DMS79 (cell line): ENCODE measurements at places on chromosomes 3 and 15.

- DNase-seq = no peak
Observed at GRCh38 chr15:64774037-64774628, 1.3 kb downstream of the RBPMS2 start.

- no peak for DNase-seq
Observed at GRCh38 chr15:32735989-32736700, 18.3 kb downstream of the GREM1 start.

DNA sequence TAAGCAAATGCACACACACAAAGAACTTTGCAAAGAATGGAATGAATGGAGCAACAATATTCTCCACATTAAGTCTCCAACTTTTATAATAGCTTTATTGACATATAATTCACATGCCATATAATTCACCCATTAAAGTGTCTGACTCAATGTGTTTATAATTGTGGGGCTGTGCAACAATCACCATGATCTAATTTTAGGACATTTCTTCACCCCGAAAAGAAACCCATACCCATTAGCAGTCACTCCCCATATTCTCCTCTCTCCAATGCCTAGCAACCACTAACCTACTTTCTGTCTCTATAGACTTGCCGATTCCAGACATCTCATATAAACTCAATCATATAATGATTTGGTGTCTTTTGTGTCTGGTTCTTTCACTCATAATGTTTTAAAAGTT, 22.6 kb downstream of the VGLL4 start:
- DNase-seq = no peak

- peak; percentile 88 for DNase-seq
Observed at GRCh38 chr3:117252208-117252607, 542.6 kb downstream of the TUSC7 start.

DNA sequence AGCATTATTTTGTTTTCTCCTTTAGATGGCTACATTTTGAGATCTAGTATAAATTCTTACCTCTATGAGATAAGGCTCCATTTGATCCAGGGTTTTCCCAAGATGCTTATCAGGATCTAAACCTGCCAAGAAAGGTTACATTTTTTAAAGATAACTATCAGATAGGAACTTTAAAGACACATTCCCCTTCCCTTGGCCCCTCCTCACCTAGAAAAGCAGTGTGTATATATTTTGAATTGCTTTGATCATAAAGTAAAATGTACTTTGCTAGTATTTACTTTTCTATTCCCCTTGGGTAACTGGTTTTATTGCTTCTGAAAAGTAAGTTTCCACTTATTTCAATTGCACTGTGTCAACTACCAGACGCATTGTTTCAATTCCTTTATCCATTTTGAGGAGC, 135.2 kb downstream of the DPH6 start:
- no peak for DNase-seq

GRCh38 chr15:63473999-63474809, 30.2 kb upstream of the USP3 start:
- DNase-seq = no peak

- DNase-seq = peak; percentile 20
Observed at GRCh38 chr3:178536211-178537079, at the start of gene KCNMB2. Gene KCNMB2 (plus strand): TSS chr3:178536436.

- DNase-seq = no peak
Observed at GRCh38 chr3:45942051-45942825, 1.0 kb upstream of the CXCR6 start.

DNA sequence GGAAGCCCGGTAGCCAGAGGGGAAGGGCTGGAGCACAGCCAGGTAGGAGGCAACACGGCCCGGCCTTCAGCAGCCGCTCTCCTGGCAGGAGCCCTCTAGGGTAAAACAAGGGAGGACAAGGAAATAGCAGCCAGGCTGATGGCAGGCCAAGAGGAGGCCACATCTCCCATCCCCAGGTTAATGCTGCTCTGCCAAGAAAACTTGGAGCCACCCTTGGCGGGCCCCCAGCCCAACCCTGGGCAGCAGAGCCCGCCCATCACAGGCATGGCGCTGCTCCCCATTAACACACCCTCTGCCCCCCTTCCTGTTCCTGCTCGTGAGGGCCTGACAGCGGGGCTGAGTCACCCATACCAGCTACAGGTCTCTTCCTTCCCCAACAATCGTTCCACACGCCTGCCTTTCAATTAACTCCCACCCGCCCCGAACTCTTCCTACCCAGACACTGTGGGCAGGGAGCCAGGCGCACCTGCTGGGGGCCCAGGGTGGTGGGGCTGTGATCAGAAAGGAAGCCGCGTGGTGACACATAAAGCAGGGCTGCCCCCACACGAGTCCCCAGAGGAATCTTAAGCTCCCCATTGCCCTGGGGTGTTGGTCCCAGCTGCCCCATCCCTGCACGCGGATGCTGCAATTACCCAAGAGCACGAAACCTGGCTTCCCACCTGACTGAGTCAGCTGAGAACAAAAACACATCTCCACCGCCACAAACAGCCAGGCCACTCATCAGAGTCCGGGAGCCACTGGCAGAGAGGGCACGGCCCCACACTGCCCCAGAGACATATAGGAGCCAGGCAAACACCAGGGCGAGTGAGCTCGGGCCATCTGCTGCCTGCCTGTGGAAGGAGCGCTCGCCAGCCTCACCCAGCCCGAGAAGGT, at the start of gene C15orf62:
Gene C15orf62 (plus strand): TSS at position 707 of the 873 bp plus-strand sequence. CDS start 516 bp downstream, outside the sequence.
- DNase-seq = peak; percentile 63

DNA sequence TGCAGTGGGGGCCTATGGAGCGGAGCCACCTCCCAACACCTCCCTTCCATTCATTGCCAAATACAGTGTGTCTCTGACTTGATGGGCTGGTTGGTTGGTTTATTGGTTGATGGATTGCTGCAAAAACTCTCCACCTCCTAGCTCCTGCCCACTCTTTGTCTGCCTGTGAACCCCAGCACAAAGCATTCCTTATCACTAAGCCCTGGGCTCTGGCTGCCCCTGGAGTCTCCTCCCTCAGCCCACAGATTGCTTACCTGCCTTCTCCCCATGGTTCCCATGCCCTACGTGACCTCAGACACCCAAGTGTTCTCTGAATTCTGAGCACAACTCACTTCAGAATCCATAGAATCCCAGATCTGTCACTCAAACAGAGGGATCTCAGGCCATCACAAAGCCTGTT, 139.1 kb upstream of the TPM1 start:
- DNase-seq = no peak

DNA sequence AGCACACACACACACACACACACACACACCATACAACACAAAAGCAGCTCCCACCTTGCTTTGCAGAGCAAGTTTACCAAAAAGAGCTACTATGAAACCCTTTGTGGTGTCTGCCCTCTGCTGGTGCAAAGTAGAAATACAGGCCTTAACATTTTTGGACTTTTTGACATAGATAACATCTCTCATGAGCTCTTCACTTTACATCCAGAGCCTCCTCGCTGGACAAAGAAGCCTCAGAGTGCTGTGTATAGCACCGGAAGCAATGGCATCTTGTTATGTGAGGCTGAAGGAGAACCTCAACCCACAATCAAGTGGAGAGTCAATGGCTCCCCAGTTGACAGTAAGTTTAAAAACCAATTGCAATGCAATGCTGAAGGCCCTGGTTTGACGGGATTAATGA, 157.9 kb downstream of the CHL1 start:
- no peak for DNase-seq

DNA sequence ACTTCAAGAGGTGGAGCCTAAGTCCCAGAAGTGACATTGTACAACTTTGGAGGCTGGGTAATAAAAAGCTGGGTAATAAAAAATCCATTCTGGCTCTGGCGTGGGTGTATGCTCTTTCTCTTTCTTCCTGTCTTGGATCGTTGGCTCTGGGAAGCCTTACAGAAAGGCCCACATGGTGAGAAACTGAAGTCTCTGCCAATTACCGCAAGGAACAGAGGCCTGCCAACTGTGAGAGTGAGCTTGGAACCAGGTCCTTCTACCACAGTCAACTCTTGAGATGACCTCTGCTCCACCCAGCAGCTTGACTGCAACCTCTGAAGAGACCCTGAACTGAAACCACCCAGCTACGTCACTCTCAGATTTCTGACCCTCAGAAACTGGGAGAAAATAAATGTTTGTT, 51.0 kb downstream of the NR2F2 start:
- no peak for DNase-seq

DNA sequence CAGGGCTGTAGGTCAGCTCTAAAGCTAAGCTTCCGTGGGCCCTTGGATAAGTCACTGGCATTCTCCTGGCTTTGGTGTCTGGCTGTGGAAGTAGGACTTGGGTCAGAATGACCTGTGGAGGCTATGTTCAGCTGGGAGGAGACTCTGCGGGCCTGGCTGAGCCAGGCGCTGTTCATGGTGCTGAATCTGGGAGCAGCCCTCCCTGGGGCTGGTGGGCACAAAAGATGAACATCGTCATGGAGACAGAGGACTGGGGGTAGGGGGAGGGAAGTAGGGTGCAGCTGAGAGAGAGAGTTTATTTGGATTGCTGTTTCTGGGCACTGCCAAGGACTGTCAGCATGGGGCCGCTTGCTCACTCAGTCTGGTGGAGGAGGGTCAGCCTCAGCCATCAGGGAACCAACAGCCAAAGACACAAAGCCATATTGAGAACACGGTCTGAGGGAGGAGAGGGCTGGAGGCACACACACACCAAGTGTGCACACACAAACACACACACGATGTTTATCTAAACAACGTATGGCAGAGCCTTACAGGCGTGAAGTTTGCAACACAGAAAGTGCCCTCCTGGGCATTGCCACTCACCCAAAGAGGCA, 120.7 kb upstream of the LINGO1 start:
- DNase-seq = no peak
